ENCODE measurements at places on chromosomes 1 and 21.

GRCh38 chr1:11657654-11658053 is 3.0 kb downstream of the FBXO44 start:
- no peak for DNase-seq

- DNase-seq: no peak
These were observed 47.2 kb upstream of the ST6GALNAC3 start for GRCh38 chr1:76027341-76027740.

GRCh38 chr21:46605767-46606426 is 1.0 kb upstream of the S100B start:
- DNase-seq: peak; percentile 64

DNA sequence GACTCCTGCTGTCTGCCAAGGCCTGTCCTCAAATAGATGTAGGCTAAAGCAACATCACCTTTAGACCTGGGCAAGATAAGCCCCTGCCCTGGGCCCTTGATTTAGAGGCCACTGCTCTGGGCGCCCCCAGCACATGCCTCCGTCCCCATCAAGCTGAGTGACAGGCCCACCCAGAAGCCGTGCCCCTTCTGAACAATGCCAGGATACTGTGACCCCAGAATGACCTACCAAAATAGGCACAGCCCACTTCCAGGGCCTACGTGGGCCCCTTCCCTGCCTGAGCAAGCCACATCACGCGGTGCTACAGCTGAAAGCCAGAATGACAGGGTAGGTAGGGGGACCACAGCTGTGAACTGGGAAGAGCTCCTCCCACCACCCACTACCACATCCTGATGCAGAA is 24.7 kb upstream of the BECN2 start:
- DNase-seq: no peak

GRCh38 chr21:42039911-42040351 is 29.8 kb upstream of the ZBTB21 start:
- DNase-seq: no peak

GRCh38 chr1:188941986-188942385 is 1535.7 kb downstream of the BRINP3 start:
- DNase-seq: no peak

DNA sequence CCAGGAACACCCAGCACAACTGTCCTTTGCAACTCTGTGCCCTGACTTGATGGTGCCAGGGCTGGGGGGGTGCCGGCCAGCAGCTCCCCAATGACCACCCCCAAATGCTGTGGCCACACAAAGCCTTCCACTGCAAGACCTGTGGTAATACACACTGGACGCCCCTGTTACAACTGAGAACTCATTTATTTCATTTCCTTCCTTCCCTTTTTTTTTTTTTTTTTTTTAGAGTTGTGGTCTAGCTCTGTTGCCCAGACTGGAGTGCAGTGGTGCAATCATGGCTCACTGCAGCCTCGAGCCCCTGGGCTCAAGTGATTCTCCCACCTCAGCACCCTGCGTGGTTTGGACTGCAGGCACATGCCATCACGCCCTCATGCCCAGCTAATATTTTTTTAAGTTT is 25.2 kb downstream of the TP73 start:
- DNase-seq: no peak

GRCh38 chr1:170313306-170313705 is 167.5 kb downstream of the NTMT2 start:
- DNase-seq: no peak

DNA sequence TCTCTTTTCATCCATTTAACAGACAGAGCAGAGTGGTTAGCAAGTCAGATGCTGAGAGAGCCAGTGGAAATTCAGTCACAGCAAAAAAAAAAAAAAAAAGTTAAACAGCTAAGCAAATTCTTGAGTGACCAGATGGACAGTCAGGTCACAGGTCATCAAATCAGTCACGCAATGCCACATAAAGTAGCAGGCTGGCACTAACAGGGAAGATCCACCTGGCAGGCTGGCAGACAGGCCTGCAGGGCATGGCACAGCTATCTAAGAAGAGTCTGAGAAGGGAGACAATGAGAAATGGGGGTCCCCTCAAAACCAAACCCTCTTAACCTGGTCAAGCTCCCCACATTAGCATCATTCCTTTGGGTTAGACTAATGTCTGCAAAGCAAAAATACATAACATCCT is 371.9 kb downstream of the TTLL7 start:
- no peak for DNase-seq

- DNase-seq: peak; percentile 67
These were observed 48.0 kb upstream of the SLC19A1 start for GRCh38 chr21:45590246-45590725.

DNA sequence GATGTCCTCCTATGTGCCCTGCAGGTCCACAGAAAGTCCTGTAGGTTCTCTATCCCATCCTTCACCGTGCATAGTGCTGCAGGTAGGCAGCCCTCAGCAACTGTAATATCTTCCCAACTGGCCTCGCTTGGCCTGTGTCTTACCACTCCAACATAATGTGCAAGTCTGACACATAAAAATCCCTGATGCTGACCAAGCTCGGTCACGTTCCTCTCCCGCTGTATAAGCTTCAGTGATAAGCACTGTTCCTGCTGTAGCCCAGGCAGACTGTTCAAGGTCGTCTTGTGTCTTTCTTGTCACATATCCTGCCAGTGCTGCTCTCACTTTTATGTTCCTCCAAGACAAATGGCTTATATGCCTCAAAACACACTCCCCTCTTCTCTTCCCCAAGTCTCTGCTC is 19.4 kb upstream of the KCNE1 start:
- no peak for DNase-seq

DNA sequence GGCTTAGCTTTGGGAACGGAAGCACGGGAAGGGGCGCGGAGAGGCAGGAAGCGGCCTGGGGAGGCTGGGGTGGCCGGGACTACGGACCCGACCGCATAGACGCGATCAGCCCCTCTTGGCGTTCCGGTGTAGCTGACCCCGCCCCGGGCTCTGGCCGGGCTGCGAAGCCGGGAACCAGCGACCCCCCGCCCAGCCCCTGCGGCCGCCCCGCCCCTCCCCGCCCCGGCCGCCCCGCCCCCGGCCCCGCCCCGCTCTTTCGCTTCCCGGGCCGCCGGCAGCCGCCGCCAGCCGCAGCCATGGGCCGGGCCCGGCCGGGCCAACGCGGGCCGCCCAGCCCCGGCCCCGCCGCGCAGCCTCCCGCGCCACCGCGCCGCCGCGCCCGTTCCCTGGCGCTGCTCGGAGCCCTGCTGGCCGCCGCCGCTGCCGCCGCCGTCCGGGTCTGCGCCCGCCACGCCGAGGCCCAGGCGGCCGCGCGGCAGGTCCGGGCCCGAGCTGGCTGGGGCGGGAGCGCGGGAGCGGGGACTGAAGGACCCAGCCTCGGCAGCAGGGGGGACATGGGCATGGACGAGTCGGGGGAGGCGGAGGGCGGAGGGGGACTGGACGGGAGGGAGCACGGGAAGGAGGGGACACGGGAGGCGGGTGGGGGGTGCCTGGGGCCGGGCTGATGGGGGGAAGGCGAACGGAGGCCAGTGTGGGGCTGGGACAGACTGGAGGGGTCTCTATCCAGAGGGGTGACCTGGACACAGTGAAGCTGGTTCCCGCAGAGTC is at the start of gene SELENON:
SELENON (plus strand) TSS at position 259 of the 768 bp plus-strand sequence; CDS start at position 297, 38 bp downstream.
- peak; percentile 49 for DNase-seq

- DNase-seq: no peak
These were observed 7.2 kb downstream of the INAVA start for GRCh38 chr1:200901796-200902444.

- no peak for DNase-seq
These were observed 80.7 kb downstream of the GIPC2 start for GRCh38 chr1:78126506-78126905.

DNA sequence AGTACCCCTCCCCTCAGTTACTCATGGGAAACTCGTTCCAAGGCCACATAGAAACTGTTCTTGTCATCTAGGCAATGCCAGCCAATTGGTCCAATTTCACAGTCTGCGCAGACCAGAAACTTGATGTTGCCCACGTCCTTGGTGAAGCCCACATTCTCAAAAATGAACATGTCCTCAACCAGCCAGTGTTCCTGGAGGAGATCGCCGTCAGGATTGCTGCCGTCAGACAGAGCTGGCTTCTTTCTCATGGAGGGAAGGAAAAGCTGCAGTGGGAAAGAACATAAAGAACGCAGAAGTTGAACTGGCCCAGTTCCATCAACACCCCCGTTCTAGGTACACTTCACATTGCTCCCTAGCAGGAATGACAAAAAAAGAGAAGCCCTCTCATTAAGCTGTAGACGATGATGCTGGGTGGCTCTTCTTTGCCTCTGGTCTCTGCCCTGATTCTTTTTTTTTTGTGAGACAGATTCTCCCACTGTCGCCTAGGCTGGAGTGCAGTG is 7.9 kb downstream of the RABIF start:
- no peak for DNase-seq

DNA sequence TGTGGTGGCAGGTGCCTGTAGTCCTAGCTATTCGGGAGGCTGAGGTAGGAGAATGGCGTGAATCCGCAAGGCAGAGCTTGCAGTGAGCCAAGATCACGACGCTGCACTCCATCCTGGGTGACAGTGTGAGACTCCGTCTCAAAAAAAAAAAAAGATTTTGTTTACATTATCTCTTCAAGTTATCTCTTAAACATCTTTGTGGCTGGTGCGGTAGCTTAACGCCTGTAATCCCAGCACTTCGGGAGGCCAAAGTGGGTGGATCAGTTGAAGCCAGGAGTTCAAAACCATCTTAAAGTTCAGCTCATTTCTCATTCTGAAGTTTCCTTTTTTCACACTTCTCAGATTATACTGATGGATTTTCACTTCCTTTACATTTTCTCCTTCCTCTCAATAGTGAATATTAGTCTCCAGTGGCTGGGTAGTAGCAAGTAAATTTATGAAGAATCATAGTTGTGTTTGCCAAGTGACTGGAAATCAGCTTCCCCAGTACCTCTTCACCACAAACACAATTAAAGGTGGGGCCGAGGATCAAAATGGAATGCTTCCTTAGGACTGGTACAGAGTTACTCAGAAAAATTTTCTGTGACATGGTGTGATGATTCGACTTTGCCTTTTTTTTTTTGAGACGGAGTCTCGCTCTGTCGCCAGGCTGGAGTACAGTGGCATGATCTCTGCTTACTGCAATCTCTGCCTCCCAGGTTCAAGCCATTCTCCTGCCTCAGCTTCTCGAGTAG is 13.8 kb downstream of the PIP5K1A start:
- DNase-seq: peak; percentile 5

DNA sequence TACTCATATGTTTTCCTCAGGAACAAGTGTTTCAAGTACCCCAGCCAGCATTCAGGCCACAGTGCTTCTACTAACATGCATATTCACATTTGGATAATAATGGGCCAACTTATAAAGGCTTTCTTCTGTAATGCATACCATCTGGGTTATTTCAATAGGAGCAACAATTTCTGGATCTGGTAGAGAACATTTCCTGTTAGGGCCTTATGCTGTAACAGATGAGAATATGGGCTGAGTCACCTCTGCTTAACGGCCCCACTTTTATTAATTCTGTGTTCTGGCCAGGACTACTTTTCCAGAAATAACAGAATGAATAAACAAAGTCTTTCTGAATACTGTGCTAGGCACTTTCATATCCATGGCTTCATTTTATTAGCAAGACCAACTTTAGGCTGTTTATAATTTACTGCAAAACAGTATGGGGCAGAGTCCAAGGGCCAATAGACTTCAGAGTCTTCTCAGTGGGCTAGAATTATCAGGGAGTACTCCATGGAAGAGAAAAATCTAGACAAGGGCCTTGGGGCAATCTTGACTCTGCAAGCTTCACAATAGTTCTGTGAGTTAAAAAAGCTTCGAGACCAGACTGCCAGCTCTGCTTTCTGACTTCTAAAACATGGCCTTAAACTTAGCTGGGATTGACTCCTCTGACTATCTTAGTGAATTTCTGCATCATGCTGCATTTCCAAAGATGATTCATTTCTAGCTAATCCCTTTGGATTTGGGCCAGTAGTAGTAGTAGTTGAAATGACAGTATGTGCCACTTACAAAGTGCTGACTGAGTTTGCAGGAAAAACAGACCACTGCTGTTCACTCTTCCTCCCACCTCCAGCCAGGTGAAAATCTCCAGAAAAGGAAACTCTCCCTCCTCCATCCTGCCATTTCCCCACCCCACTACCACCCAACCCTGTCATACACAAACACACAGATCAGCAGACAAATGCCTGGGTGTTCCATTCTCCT is 8.2 kb upstream of the SSX2IP start:
- no peak for DNase-seq

DNA sequence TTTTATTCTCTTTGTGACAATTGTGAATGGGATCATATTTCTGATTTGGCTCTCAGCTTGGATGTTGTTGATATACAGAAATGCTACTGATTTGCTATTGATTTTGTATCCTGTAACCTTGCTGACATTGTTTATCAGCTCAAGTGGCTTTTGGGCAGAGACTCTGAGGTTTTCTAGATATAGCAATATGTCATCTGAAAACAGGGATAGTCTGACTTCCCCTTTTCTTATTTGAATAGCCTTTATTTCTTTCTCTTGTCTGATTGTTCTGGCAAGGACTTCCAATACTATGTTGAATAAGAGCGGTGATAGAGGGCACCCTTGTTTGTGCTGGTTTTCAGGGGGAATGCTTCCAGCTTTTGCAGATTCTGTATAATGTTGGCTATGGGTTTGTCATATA is 150.8 kb downstream of the FASLG start:
- DNase-seq: no peak

- DNase-seq: no peak
These were observed 230.8 kb downstream of the KCTD3 start for GRCh38 chr1:215797859-215798258.

- DNase-seq: no peak
These were observed 486.6 kb downstream of the SETD4 start for GRCh38 chr21:35573472-35574374.

DNA sequence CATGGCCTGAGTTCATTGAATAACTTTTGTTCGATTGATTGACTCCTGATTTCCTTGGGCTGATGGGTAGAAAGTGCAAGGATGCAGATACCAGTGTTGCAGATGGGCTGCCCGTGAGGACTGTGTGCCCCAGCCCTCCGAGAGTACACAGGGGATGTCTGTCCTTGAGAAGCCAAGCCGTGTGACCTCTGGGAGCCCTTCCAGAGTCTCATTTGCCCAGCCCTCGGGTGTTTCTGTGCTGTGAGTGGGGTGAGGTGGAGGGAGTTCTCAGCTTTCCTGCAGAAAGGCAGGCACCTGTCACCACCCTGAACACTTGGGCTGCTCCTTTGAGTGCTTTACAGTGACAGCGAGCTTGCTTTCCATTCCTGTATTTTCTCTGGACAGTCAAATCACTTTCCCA is 96.4 kb upstream of the CACNA1E start:
- no peak for DNase-seq

DNA sequence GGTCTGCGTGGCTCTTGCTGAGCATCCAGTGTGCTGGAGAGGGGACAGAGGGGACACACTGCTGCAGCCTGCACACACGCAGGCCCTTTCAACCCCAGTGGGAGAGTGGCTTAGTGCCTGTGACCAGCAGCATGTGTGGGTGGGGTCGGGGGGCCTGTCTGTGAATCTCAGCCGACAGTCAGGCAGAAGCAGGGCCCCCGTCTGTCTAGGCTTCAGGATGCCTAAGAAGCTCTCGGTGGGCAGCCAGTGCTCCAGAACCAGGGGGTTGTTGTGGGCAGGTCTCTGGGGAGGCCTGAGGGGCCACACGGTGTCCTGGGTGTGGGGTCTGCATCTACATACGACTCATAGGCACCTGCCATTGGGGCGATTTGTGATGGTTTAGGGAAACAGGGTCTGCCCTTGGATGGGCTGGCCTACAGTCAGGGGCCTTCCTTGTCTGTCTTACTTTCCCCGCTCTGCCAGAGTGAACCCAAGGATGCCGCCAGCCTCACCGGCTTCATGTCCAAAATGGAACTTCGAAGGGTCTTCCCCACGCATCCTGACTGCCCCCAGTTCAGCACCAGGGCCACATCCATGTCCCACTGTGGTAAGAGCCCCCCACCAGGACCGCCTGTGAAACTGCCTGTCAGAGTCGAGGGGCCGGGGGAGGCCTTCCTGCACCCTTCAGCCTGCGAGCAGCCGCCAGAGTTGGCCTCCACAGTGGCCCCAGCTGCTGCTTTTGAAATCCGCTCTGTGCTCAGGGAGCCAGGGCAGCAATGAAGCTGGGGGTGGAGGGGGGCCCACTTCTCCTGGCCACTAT is 1.6 kb downstream of the CCDC27 start:
- DNase-seq: no peak
